ENCODE measurements at places on chromosomes 7 and 10.

- DNase-seq: peak; percentile 14
Observed at GRCh38 chr7:157679607-157680006, 342.8 kb downstream of the DNAJB6 start.

DNA sequence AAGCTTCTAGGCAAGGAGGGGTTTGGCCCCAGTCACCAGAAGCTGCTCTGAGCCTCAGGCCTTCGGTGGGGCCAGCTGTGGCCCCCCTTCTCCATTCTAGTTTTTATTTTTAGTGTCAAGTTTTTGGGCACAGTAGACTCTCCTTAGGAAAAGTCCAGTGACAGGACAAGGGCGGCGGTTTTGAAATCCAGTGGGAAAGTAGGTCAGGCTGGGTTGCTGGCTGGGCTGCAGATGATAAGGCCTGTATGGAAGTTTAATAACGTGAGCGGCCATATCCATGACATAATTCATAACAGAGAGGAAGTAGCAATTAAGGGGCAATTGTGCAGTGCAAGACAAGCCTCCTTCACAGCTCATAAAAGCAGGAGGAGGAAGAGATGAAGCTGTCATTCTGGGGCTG is 87.1 kb upstream of the ZNF716 start:
- no peak for DNase-seq

- no peak for DNase-seq
Observed at GRCh38 chr10:6023661-6024333, 38.4 kb downstream of the IL2RA start.

DNA sequence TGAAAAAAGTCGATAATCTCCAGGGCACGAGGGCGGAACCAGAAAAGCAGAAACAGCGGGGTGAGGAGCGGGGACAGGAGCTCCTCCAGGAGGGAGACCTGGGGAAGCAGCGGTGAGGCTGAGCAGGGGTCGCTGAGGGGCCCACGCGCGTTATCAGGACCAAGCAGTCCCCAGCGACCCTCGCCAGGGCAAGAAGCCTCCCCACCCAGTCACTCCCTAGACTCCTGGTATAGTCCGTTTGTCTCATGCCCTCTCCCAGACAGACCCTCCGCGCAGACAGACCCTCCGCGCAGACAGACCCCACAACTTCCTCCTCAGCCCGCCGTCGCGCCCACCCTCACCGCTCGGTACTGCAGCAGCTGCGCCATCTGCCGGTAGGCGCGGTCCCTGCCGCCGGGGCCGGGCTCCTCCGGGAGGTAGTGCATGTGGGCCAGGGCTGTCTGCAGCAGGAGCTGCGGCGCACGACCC is 6.3 kb downstream of the ATG9B start:
- DNase-seq: peak; percentile 57

DNA sequence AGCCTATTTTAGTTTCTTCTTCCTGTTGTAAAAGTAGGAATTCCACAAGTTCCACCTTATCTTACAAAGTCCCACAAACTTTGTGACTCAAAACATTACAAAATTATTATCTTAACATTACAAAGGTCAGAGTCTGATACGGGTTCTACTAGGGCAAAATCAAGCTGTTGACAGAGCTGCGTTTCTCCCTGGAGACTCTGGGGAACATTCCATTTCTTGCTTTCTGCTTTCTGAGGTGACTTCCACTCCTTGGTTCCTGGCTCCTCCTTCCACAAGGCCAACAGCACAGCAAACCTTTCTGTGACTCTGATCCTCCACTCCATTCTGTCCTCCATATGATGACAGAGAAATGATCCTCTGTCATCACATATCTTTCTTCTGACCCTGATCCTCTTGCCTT is 10.6 kb downstream of the OR2F1 start:
- peak; percentile 56 for DNase-seq

DNA sequence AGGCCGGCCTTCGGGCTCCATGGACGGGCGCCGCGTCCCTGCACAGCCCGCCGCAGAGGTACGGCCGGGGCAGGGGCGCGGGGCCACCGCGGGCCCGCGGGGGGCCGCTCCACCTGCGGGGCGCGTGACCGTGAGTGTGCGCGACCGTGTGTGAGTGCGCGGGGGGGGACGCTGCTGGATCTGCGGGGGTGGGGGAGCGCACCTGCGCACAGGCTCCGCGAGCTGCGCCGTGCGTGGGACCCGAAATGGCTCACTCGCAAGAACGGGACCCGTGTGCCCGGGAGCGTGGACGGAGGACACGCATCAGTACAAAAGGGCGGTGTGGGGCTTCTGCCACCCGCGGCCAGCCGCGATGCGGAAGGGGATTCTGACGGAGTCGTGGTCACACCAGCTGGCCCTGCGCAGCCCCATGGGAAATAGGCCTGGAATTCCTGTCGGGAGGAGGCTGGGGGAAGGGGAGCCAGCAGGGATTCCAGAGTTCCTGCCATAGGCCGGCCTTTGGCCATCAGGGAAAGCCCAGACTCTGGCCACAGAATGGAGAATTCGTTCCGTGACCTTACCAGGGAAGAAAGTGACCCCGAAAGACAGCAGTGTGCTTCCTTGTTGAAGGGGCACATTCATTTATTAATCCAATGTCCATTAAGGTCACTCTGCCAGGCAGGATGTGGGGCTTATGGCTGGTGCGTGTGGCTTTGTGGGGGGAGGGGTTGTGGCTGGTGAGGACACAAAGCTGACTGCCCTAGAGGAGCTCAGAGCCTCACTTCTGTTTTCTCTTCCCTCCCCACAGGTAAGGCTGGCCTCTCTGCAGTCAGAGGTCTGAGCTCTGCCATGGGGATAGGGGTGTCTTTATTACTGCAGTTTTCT is 494 bp downstream of the REPIN1 start:
- DNase-seq: no peak

GRCh38 chr7:121304102-121304658 is 24.6 kb upstream of the WNT16 start:
- DNase-seq: no peak

DNA sequence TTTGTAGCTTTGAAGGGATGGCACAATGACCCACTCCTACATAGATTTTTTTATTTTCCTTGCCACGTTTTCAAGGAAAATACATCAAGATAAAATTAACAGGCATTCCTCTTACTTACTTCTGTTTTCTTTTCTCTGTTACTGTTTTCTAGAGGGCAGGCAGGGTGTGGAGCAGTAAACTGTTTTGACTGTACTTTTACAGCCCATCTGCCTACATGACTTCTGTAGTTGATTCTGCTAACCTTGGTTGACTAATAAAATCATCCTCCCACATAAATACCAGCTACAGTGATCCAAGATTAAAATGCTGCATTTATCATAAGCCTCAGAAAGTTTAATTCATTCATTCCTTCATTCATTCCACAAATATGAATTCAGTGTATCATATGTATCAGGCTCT is 158.5 kb downstream of the TRIL start:
- no peak for DNase-seq

GRCh38 chr10:131810036-131810804 is 90.6 kb upstream of the PPP2R2D start:
- no peak for DNase-seq

DNA sequence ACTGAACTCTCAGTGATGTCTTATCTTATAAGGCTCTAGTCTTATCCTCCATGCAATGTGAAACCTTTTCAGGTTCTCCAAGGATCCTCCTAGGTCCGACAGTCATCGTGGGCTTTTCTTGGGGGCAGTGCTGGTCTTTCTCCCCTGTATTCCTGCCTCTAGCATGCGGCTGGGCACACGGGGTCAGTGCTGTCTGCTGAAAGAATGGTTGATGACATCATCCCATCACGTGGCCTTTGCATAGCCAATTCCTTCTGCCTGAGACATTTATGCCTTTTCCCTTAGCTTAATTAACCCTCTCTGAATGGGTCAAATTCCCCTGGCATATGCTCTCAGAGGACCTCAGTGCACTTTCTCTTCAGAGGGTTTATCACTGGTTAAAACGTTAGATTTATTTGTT is 27.0 kb upstream of the KCNK18 start:
- DNase-seq: no peak

DNA sequence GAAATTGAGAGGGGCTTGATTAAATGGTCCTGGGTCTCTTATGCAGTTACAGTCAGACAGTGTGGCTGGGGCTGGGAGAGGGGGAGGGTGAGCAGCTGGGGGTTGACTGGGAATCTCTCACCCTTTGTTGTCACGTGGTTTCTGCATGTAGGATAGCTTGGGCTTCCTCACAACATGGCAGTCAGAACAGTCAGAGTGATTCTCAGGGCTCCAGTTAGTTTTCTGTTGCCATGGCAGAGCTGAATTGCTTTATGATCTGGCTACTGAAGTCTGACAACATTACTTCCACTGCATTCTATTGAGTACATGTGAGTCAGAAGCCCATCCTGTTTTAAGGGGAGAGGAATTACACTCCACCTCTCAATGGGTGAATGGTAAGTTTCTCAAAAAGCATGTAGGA is 102.7 kb downstream of the WDR11 start:
- DNase-seq: no peak

- no peak for DNase-seq
Observed at GRCh38 chr7:151208253-151208862, 1.9 kb downstream of the H2BK1 start.

DNA sequence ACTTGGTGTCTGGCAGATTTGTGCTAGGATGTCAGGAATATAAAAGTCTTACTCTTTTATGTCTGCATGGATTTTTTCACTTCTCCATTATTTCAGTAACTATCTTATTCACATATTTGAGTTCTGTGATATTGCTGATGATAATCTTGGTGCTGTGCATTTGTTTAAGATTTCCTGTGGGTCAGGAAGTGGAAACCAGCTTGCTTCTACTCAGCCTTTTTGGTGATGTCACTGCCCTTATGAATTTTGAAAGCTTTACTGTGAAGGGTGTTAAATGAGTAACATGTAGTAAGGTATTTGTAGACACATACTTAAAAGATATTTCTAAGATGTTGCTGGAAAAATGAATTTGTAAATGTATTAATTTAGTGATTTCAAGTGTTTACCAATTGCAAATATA is 69.5 kb upstream of the VOPP1 start:
- peak; percentile 2 for DNase-seq

GRCh38 chr10:68625316-68625921 is 65.3 kb downstream of the TET1 start:
- DNase-seq: peak; percentile 28

DNA sequence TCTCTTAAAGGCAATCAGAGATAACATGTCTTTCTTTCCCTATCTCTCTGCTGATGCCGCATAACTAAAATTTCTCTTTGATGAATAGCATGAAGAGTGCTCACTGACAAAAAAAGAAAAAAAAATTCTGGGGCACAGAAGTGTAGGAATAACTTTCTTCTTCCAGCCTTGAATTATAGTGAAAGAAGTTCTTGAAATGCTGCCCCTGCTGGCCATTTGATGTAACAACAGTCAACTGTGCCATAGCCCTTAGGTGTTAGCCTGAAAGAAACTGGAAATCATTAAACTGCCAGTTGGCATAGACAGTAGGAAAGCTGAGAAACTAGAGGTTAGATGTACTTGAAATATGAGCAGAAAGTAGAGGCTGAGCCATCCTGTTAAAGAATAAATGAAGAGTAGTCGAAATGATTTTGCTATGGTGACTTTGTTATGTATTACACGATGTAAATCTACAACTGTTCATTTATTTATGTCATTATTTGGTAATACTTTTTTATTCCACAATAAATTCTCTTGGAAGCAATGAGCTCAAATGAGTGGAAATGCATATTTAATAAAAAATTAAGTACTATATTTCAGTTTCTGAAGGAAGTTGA is 48.3 kb upstream of the FAM171A1 start:
- DNase-seq: peak; percentile 69

GRCh38 chr7:11779864-11780674 is 51.9 kb downstream of the THSD7A start:
- DNase-seq: no peak

- no peak for DNase-seq
Observed at GRCh38 chr10:78225594-78225993, 191.9 kb downstream of the RPS24 start.

DNA sequence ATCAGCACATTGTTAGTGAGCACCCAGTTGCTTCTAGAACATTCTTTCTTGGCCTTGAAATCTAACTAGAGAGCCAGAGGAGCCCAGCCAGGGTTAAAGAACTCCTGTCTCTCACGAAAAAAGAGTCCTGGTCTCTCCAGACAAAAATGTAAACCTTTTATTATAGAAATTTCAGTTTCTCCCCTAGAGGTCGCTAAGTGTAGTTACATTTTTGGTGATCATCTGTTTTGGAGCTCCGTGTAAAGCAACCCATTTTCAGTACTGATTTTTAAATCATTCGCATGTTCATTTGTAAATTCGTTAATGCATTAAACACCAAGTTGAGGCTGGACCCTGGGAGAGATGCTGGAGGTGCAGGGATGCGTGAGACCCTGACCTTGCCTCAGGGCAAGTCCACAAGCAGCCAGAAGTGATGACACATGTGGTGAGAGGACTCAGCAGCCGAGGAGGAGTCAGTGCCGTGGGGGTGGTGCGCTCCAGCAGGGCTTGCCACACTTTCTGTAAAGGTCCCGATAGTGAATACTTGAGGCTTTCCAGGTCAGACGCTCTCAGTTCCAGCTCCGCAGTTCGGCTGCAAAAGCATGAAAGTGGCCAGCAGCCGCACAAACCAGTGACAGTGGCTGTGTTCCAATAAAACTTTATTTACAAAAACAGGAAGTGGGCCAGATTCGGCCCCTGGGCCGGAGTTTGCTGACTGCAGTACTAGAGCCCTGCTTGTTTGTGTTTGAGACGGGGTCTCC is 578.6 kb upstream of the FOXK1 start:
- peak; percentile 9 for DNase-seq

DNA sequence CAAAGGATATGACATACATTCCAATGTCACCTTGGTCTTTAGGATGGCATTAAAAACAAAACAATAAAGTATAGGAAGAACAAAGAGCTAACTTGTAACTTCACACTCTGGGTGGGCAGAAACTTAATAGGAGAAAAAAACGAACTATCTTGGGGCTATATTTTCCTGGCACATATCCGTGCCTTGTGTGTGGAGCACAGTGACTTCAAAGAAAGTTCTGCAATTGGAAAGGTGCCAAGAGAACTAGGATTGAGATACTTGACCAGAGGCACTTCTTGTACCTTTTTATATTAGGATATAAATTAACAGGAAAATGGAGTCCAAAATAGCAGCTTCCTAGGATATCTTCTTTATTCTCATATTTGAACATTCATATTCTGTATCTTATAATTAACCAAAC is 148.4 kb downstream of the SEMA3D start:
- no peak for DNase-seq

GRCh38 chr10:15879663-15880062 is 19.4 kb upstream of the MINDY3 start:
- DNase-seq: no peak

- DNase-seq: no peak
Observed at GRCh38 chr10:6390213-6390845, 187.6 kb downstream of the PFKFB3 start.

All from choroid plexus epithelial cell (primary cell).